ENCODE measurements at places on chromosomes 13 and 19.

DNA sequence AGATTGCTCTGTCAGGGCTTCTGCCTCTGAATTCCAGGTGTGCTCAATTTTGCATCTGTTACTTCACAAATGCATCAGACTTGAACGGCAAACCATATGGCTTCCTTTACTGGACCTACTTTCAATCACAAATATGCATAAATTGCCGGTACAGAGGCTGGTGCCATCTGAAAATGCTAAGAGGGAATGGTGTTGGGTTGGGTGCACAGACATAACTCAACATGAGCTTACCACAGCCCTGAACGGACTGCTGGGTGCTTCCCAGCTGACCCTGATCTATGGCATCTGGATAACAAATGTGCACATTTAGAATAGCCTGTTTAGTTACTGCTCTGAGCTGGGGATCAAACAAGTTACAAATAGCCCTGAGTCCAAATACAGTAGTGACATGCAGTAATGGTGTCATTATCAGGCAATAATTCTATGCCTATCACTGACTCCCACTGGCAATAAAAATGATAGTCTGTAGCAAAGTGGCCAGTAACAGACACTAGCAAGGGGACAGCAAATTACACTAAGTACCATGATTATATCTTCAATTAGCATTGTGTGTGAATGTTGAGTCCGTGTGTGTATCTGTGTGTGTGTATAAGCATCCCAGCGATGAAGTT, 927.3 kb downstream of the DIAPH3 start:
- DNase-seq = no peak

DNA sequence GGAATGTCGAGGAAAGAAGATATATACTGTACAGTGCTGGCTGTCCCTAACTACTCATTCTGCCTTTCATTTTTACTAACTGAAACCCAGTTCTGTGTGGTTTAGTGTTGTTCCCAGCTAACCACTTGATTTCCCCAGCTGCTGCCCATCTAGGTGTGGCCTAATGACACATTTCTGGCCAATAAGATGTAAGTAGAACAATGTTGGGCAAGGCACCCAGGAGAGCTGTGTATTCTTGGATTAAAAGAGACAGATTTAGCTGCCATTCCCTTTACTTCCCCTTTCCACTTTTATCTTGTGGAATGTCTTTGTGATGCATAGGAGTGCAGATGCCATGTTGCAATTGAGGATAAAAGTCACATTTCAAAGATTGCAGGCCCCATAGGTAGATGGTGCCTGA, 28.3 kb upstream of the PCDH9 start:
- no peak for DNase-seq

- no peak for DNase-seq
Observed at GRCh38 chr13:104485571-104485970, 1419.4 kb upstream of the SLC10A2 start.

DNA sequence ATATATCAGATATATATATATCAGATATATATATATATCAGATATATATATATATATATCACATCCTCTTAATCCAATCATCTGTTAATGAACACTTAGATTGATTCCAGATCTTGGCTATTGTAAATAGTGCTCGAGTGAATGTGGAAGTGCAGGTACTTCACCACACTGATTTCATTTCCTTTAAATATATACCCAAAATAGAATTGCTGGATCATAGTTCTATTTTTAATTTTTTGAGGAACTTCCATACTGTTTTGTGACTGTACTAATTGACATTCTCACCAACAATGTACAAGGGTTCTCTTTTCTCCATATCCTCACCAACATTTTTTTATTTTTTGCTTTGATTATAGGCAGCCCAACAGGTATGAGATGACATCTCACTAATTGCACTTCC, 277.5 kb downstream of the NHLRC3 start:
- no peak for DNase-seq

DNA sequence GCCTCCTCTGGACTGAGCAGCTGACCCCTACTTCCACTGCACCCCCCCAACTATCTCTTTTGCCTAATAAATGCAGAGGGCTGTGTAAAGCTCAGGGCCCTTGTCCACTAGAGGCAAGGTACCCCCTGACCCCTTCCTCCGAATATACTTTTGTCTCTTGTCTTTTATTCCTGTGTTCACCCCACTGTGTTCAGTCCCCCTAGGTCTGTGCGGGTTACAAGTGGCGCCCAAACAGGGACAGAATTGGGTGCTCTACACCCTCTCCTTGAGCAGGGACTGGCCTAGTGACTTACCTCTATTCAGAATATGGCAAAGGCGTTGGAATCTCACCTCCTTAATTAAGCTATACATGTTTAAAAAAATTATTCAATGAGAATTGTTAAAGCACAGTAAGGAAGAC, 15.0 kb downstream of the ZNF350 start:
- no peak for DNase-seq

Measured in NCI-H460 (cell line).